ENCODE measurements at places on chromosomes 6 and 20.

DNA sequence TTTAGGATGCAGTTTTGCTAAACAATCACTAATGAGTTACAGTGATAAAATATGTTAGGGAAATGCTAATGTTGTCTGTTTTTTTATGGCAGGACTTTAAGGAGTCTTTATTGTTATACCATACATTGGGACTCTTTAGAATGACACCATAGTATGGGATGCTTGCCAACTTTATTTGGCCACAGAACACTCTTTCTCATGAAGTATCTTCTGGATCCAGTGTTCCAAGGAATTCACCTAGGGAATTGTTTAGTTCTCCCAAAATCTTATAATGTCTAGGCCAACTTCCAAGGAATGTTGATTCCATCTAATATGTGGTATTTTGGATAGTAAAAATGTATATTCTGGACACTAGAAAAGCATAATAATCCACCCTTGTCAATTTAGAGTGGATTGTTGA, 3.3 kb downstream of the RIN2 start:
- no peak for DNase-seq

- no peak for DNase-seq
These were observed 9.2 kb upstream of the TRERF1 start for GRCh38 chr6:42460883-42461282.

- DNase-seq, result no peak
These were observed 24.5 kb downstream of the TSPYL4 start for GRCh38 chr6:116229287-116229913.

DNA sequence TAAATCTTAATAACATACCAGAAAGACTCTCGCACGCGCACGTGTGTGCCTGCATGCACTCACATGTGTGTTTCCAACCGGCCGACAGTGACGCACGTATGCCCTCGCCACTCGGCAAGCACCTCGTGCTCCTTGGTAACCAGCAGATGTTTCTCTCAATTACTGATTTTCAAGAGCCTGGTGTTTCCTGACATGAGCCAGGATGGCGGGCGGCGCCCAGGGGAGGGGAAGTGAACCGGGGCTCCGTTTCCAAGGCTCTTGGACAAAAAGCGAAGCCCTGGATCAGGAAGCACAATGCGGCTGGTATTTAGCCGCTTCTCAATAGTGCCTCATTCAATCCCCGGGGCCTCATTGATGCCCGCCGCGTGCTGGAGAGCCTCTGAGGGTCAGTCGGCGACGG, 37.7 kb downstream of the PMEPA1 start:
- DNase-seq, result no peak

- no peak for DNase-seq
These were observed 2.7 kb downstream of the SLC17A2 start for GRCh38 chr6:25927756-25928216.

GRCh38 chr6:44478158-44478557, 90.7 kb downstream of the CDC5L start:
- no peak for DNase-seq

DNA sequence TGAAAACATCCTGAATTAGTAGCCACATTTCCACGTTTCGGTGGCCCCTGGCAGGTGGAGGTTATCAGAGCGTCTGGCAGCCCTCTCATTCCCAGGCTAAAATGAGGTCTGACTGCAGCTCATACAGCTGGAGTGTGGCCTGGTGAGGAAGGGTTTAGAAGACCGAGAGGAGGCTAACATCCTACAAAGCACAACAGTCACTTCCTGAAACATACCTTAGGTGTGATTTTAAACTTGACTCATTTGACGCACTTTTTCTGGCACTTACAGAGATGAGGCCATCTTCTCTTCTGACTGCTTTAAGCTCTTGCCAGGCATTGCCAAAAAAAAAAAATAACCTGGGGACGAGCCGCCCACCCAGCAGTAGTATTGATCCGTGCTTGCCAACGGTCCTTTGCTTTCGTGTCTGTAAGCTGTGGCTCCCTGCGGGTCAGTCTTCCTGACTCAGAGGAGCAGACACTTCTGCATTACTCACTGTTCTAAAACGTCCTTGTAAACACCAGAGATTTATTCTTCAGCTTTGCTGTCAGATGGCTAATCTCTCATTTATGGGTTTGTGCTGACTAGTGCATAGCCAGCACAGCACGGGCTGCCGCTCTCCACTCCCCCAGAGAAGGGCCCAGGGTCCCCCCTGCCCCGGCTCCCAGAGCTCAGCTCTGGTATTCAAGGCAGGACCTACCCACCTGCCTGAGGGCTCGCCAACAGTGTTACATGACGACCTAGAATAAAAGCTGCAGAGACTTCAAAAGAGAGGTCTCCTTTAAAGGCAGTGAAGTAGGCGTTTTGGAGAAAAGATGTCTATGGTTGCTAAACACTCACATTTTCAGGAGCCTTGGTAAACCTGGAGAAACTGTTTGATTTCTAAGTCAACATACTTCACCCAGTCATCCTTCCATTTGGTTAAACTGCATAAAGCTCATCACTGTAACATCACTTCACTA, 78.5 kb upstream of the FRMD1 start:
- DNase-seq, result no peak

- no peak for DNase-seq
These were observed 98.1 kb upstream of the MLN start for GRCh38 chr6:33901822-33902456.

- DNase-seq, result peak; percentile 70
These were observed at the start of gene MRPS18A for GRCh38 chr6:43687437-43688347. MRPS18A (minus strand) TSS chr6:43687791; CDS start chr6:43687779, 12 bp downstream.

- no peak for DNase-seq
These were observed 117.5 kb upstream of the CEP85L start for GRCh38 chr6:118768904-118769325.

GRCh38 chr6:141946502-141946901, 186.2 kb upstream of the GJE1 start:
- no peak for DNase-seq

- DNase-seq, result peak; percentile 42
These were observed 15.6 kb upstream of the UBE2J1 start for GRCh38 chr6:89368107-89368506.

- DNase-seq, result no peak
These were observed 747.1 kb upstream of the ADGRB3 start for GRCh38 chr6:67887747-67888545.

GRCh38 chr20:1992359-1993110, 1.3 kb downstream of the PDYN start:
- no peak for DNase-seq

GRCh38 chr6:53426667-53427270, 78.0 kb upstream of the ELOVL5 start:
- no peak for DNase-seq
